Dermis blood vessel endothelial cell (primary cell): ENCODE measurements at places on chromosomes 3 and 15.

DNA sequence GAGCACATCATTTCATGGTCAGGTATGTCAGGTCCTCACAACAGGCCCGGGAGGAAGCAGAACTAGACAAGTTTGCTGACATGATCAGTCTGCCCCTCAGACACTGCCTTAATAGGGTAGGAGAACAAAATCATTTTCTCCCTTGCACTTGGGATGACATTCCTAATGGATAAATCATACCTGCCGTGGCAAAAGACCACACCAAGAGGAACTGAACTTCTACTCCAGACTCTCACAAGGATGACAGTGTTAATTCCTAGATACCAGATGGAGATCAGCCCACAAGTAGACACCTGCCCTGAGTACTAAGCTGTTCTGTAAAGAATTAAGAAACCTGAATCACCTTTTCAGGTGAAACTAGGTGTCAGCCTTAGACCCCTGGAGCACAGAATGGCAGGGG lies 19.5 kb downstream of the SIAH2 start:
- DNase-seq, result no peak

GRCh38 chr3:62259924-62260323 lies 113.4 kb downstream of the FEZF2 start:
- no peak for DNase-seq

- DNase-seq, result peak; percentile 96
Observed at GRCh38 chr3:14480207-14481017, 59.7 kb downstream of the GRIP2 start.

DNA sequence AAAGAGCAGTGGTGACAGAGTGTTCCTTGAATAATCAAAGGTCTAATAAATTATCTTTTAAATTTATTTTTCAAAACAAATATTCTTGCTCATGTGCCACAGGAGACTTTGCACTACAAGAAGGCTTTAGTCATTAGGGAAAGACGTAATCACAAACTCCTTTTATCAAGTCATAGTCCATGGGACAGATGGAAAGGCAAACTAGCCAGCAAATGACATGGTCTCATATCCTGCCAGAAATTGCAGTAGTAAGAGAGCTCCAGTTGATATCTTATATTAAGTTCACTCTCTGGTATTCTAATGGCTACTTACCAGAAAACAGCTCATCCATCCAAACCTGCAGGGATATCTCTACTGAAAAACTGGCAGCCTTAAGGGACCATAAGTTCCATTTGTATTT lies 225.0 kb upstream of the TP63 start:
- no peak for DNase-seq

DNA sequence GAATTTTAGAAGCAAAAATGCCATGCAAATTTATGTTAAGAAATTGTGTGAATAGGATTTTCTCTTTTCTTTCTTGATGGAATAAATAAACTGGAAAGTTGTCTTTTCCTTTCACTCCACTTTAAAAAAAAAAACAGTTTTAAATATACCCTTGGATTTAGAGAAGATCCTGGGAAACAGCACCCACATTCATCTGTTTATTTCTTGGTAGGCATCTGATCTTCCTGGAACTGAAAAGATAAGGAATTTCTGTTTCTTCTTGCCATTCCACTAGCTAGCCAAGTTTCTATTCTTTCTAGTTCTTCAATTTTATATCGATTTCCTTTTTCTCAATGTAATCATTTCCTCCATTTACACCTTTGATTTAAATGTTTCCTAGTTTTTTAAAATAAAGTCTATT lies 420.8 kb downstream of the NAALADL2 start:
- no peak for DNase-seq

DNA sequence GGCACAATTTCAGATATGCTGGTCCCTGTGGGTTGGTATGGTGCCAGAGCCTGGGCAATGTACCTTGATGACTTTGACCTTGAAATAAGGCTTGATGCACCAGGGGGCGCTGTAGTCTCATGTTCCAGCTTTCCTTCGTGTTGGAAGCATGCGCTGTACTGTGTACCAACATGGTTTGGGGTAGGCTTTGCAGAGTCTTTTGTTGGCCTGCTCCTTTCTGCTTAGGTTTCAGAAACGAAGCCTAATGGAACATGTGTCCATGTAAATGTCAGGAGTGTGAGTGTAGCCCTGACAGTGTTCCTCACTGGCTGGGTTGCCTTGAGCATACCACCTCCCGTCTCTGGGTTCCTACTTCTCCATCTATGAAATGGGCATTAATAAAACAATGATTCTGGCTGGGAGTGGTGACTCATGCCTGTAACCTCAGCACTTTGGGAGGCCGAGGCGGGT lies 3.6 kb upstream of the CCR4 start:
- DNase-seq, result peak; percentile 95

- DNase-seq, result no peak
Observed at GRCh38 chr3:107323723-107324122, 53.5 kb upstream of the CCDC54 start.

DNA sequence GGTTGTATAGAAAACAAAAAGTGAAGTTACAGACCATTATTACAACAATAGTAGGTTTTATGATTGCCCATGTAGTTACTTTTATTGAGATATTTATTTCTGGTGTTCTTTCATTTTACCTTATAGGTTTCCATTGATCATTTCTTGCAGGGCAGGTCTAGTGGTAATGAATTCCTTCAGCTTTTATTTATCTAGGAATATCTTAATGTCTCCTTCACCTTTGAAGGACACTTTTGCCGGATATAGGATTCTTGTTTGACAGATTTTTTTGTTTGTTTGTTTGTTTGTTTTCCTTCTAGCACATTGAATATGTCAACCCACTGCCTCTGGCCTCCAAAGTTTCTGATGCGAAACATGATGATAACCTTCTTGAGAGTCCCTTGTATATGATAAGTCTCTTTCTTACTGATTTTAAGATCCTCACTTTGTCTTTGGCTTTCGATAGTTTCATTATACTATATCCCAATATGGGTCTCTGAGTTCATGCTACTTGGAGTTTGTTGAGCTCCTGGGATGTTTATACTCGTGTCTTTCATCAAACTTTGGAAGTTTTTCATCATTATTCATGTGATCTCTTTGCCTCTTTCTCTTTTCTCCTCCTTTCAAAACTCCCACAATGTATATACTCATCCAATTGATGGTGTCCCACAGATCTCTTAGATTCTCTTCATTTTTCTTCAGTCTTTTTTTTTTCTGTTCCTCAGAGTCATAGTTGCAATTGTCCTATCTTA lies 62.8 kb downstream of the GLCE start:
- DNase-seq, result no peak

- DNase-seq, result no peak
Observed at GRCh38 chr15:66126456-66126855, 127.1 kb downstream of the MEGF11 start.

DNA sequence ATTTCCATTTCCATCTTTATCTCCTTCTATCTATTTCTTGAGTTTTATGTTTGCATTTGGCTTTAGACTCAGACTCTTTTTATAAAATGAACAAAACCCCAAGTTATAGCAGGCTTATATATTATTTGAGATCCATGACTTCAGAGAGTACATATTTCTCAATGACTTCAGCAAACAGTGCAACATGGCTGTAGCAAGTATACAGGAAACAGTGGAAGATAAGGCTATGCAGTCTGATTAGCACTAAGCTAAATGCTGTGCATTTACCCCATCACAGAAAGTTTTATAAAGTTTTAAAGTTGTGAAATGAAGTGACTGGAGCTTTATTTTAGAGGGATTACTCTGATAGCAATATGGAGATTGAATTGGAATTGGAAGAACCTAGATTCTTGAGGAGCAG lies 463.5 kb upstream of the TGFBR2 start:
- no peak for DNase-seq

DNA sequence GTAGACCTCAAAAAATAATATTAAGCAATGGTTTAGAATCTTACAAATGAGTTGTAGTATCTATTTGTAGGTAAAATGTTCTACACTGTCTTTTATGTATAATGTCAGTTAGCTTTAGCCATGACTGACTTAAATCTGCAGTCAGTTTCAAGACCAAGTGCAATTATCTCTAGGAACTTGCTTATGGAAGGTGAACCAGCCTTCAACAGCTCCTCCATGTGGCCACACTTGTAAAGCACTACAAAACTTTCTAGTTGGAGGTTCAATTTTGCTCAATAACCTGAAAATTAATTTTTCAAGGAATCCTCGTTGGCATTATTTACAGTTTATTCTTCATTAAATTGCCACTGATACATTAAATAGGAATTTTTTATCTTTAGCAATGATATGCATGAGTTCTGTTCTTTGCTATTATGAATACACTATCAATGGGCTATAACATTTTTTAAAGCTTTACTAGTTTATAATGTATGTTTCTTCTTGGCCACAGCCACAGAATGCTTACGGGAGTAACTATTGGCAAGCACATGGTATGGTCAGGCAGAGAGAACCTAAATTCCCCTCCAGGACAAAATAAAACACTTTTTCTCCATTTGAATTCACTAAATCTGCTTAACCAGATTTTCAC lies 315.3 kb upstream of the UBE2E2 start:
- DNase-seq, result peak; percentile 44
